ENCODE measurements at places on chromosomes 13 and 19.

GRCh38 chr13:107373551-107373950 is 805.6 kb upstream of the ARGLU1 start:
- DNase-seq, result no peak

- no peak for DNase-seq
Observed at GRCh38 chr19:23015660-23016059, 12.7 kb upstream of the ZNF728 start.

DNA sequence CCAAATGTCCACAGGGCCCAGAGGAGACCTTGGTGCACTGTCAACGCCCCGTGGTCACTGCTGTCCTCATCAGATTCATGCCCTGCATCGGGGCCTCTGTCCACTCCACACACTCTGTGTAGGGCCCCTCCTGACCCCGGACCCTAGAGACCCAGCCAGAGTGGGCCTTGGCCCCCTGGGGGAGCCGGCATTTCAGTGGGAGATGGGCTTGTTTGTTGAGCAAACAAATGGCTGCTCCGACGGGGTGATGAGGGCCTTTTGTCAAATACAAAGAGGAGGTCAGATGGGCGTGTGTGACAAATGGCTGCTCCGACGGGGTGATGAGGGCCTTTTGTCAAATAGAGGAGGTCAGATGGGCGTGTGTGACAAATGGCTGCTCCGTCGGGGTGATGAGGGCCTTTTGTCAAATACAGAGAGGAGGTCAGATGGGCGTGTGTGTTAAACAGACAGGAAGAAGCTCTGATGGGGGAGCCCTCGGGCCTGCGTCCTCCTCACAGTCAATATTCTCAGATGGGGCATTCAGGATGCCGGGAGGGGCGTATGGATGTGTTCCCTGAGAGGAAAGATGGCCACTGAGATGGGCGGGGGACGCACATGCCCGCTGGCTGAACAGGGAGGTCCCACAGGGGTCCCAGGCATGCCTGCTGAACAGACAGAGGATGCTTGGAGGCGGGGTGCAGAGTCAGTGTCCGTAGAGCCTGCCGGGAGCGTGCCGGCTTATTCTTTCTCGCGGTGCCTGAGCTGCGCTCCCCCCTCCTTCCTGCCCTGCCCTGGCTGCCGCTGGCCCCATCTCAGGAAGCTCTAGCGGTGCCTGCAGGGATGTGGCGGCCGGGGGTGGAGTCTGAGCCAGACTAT is 36.3 kb downstream of the SMIM24 start:
- DNase-seq, result no peak

- no peak for DNase-seq
Observed at GRCh38 chr19:58474291-58474996, 1.7 kb upstream of the ZNF446 start.

DNA sequence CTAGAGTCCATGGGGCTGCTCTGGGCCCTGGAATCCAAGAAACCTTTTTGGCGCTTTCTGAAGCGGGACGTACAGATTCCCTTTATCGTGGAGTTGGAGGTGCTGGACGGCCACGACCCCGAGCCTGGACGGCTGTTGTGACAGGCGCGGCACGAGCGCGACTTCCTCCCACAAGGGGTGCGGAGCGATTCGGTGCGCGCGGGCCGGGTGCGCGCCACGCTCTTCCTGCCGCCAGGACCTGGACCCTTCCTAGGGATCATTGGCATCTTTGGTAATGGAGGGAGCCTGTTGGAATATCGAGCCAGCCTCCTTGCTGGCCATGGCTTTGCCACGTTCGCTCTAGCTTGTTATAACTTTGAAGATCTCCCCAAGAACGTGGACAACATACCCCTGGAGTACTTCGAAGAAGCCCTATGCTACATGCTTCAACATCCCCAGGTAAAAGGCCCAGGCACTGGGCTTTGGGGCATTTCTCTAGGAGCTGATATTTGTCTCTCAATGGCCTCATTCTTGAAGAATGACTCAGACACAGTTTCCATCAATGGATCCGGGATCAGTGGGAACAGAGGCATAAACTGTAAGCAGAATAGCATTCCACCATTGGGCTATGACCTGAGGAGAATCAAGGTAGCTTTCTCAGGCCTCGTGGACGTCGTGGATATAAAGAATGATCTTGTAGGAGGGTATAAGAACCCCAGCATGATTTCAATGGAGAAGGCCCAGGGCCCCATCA is 3.5 kb upstream of the ZFP82 start:
- DNase-seq, result no peak

- DNase-seq, result no peak
Observed at GRCh38 chr13:33108620-33109019, 92.4 kb downstream of the KL start.

DNA sequence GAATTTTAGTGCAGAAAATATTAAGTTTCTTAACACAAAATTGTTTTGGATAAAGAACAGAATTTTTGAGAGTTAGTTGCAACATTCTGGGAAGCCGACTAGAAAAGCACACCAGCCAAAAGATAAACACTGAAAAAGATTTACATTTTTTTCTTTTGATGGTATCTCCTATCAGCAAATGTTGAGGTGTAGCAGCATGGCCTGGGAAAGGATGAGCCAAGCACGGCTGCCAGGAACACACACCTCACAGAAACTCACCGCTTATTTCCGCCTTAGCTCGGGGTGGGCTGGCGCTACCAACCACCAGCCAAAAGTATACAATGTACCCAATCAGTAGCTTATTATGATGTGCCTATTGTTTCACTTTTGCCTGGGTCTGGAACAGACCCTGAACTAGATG is 134.7 kb downstream of the MIPEP start:
- no peak for DNase-seq

- DNase-seq, result no peak
Observed at GRCh38 chr13:91017669-91018053, 329.8 kb upstream of the MIR17HG start.

DNA sequence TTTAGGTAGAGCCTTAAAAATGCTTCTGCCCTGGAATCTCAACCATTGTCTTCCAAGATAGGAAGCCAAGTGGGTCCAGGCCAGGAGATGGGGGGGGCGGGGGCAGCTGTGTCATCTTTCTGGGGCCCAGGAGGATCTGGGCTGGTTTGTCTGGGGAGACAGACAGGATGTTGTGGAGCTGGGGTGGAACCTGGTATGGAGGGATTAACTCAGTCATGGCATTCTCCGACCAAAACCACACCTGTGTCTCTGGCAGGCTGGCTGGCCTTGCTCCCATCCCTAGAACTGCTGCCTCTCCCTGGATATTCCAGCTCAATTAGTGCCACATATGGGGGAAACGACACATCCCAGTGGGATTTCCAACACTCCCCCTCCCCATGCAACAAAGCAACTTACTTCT is 2.7 kb upstream of the MAP2K7 start:
- DNase-seq, result no peak

DNA sequence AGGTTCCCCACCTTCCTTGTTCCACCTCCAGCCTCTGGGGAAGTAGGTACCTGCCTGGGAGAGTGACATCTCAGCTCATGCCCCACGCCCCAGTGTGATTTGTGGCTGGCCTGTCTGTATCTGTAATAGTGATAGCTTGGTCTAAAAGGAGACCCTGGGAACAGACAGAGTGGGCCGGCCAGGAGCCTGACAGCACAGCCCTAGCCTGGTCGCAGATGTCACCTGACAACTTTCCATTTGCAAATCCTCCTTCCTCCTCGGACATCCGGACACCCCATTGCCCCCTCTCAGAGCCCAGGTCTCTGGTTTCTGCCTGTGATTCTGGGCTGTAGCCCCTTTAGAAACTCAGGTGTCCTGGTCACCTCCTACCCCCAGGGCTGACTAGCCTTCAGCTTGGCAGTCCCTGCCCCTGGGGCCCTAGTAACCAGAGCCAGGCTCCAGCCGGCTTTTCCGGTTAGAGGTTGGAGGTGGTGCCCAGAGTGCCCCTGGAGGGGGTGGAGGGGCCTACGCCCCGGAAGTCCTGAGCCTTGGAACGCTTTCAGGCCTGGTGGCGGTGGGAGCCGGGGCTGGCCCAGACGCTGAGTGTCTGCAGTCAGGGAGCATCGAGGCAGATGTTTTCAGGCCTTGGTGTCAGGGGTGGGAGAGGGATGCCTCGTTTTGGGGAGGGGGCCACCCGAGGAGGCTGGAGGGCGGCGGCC is 6.5 kb downstream of the LRRC8E start:
- no peak for DNase-seq

DNA sequence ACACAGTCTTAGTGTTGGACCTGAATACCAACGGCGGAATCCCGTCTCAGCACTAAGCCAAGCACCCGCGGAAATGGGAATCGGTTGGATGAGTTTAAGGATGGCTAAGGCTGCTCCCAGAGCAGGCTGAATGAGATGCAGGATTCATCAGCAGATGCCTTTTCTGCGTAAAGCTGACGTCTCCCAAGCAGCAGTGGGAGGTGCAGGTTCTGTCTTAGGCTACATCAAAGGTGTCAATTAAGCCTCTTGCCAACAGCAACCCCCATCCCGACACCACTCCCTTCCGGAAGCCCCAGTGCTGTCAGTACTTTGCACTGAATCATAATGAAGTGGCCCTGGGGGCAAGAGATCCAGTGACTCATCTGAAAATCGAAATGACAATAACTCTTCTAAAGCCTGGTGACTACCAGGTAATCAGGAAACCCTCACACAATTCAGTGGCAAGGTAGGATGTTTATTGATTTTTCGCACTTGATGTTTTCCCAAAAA is 275.6 kb downstream of the DCLK1 start:
- DNase-seq, result no peak

DNA sequence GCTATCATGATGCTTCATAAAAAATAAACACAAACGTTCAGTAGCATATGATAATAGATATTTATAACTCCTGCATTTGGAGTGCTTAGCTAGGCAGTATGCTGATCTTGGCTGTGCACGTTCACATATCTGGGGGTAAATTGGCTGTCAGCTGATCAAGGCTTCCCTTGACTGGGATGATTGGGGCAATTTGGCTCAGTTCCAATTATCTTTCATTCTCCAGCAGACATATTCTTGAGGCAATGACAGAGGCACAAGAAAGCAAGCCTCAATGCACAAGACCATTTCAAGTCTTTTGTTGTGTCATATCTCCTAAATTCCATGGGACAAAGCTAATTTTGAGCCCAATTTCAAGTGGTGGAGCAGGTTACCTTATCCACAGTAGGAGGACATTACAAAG is 142.0 kb downstream of the DLEU7 start:
- no peak for DNase-seq

GRCh38 chr19:1366899-1367870 is 16.5 kb upstream of the NDUFS7 start:
- no peak for DNase-seq

DNA sequence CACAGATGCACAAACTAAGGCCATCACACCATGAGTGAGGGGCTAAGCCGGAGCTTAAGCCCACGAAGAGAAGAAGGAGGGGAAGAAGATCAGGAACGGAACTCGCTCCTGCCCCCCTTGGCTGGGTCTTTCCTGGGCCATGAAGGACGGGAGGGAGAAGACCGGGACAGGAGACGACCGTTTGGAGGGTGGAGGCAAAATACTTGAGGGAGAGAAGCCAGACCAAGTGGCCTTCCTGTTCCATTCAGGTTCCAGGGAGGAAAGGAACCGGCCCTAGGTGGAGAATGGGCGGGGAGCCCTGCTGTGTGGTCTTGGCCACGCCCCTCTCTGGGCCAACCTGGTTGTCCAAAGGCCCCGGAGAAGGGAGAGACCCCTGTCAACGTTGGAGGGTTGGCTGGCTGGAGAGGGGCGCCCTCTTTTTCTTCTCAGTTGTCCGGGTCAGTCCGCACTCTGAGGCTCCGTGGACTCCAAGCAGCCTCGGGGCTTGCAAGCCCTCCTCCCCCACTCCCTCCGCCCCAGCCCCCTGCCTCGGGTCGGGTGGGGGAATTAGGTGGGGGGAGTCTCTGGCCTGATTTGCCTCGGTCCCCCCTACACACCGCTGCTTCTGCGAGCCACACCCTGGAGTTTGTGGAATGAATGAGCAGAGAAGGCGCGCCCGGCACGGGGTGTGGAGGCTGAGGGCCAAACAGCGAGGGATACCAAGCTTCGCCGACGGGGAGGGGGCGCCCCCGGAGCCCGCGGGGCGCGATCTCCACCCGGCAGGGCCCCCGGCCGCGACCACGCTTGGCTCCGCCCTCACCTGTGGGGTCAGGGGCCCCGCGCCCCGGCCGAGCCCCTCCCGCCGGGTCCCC is 757 bp downstream of the FBN3 start:
- no peak for DNase-seq

GRCh38 chr19:1357531-1358109 is 26.1 kb upstream of the NDUFS7 start:
- DNase-seq, result no peak

Data from Panc1 (cell line).